Head of caudate nucleus (tissue), 42 donors: ENCODE measurements at places on chromosomes 2 and 18.

- DNase-seq, result no peak
Measured at GRCh38 chr2:173672573-173673340, 292.4 kb downstream of the SP3 start.

DNA sequence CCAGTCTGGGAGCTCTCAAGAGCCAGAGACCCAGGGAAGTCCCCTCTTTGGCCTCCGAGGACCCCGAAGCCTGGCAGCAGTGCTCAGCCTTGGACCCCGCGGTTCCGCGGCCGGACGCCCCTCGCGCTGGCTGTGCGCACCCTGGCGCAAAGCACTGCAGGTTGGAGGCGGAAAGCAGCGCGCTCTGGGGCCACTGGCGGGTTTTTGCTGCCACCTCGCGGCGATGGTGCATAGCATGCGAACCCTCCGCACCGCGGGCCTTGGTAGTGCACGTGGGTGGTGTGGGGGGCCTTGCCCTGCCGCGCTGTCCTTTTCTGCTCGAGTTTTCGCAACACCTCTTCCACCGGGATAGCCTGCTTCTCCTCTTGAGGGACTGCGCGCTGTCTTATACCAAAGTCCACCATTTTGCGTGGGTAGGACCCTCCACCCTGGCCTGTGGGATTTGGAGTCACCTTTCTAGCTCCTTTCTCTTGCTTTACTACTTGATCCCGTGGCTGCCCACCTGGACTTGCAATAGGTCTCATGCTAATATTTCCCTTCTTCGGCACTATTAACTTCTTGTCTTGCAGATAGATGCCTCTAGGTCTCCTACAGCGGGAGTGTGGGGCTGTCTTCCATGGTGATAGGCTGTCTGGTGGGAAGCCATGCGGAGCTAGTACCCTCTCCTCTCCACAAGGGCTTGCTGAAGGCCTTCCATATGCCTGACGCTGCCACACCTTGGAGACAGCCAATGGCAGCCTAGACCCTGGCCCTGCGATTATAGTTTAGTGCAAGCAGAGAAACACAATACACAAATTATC, 14.3 kb downstream of the SIX3 start:
- DNase-seq, result peak; percentile 90

DNA sequence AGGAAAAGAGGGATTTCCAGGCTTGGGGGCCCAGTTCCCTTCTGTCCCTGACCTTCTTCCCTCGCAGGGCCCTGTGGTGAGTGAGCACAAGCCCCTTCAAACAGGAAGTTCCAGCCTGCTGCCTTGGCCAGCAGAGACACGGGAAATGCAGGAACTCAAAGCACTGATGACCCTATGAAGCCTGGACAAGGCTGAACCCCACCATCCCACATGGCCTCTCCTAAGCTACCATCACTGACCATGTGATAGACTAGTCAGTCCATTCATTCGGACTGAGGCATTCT, 196.4 kb downstream of the TNS1 start:
- DNase-seq, result no peak

GRCh38 chr18:9066358-9066757, 36.1 kb upstream of the NDUFV2 start:
- no peak for DNase-seq

DNA sequence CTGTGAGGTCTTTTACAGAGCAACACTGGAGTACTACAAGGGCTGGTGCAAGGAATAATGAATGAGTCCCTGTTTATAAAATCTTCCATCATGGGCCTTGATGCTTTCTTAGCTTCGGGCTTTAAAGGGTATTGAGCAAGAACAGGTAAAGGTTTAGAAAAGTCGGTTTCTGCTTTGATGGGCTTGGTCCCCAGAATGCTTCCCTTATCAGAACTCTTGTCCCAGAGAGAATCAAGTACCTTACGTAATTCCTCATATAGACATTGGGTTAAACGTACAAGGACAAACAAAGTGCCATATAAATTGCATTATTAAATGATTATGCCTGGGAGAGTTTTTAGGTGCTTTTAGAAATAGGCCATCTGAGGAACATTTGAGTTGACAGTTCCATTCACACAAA, 24.5 kb upstream of the REV1 start:
- DNase-seq, result no peak

- no peak for DNase-seq
Measured at GRCh38 chr2:181372646-181373040, 84.5 kb upstream of the ITGA4 start.

DNA sequence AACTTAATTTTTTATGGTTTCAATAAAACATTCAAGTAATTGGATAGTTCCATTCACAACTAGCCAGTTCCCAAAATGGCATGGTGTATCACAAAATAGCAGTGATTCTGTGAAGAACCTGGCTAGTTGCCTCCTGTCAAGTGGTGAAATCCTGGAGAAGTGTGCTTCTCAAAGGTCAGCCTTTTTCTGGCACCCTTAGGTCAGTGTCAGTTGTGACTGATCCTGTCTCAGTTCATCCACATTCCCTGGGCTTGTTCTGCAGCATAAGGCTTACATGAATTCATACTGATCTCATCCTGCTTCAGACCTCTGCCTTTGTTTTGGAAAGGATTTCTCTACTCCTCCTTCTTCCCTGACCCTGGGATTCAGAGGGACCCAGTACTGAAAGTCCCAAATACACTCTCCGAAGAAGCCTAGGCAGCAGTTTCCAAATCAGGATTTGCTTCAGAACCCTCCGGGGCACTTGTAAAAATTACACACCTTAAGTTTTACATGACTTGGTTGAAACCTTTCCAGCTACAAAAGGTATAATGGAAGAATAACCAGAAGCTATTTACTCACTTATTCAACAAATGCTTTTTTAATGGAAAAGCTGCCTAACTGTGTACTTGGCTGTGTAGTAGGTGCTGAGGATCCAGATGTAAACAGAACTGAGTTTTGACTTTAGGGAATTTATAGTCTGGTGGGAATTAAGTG, 11.0 kb downstream of the MAP3K20 start:
- no peak for DNase-seq

- no peak for DNase-seq
Measured at GRCh38 chr2:126154256-126154785, 501.6 kb upstream of the GYPC start.
